ENCODE measurements at places on chromosomes 3 and 15. TPM values are rescaled to one million over a fixed set of nuclear protein-coding genes. Genes with fewer than 3 reads are reported as not detected.

DNA sequence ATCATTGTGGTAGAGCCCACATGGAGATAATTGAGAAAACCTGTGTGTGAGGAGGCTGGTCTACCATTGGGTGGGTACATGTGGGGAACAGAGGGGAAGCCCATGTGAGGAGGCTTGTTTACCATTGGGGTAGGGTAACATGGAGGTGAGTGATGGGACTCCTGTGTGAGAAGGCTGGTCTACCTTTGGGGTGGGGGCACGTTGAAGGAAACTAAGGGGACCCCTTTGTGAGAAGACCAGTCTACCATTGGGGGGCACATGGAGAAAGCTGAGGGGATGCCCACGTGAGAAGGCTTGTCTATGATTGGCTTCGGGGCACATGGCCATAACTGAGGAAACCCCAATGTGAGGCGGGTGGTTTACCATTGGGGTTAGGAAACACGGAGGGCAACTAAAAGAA lies 158.5 kb downstream of the FBLN2 start:
- no peak for DNase-seq

GRCh38 chr3:45318689-45319088 lies 69.7 kb upstream of the LARS2 start:
- no peak for DNase-seq

DNA sequence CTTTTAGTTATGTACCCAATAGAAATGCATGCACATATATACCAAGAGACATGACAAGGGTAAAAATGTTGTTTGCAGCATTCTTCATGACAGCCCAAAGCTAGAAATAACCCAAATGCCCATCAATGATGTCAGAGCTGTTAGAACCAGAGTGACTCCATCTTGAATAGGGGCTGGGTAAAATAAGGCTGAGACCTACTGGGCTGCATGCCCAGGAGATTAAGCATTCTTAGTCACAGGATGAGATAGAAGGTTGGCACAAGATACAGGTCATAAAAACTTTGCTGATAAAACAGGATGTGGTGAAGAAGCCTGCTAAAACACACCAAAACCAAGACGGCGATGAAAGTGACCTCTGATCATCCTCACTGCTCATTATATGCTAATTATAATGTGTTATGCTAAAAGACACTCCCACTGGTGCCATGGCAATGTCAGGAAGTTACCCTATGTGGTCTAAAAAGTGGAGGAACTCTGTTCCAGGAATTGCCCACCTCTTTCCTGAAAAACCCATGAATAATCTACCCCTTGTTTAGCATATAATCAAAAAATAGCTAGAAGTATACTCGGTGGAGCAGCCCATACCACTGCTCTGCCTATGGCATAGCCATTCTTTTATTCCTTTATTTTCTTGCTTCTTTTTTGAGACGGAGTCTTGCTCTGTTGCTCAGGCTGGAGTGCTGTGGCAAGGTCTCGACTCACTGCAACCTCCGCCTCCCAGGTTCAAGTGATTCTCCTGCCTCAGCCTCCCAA lies 32.9 kb downstream of the ZBTB11 start:
- peak; percentile 53 for DNase-seq

Gene AGBL1
- total RNA-seq, result not detected

GRCh38 chr3:98532275-98532637 lies 478 bp downstream of the GPR15 start:
- no peak for DNase-seq

GRCh38 chr3:131608296-131608695 lies 105.5 kb upstream of the MRPL3 start:
- no peak for DNase-seq

Gene HYKK
- total RNA-seq, result 5.6 TPM

GRCh38 chr15:83970295-83970890 lies 265.2 kb upstream of the GOLGA6L4 start:
- DNase-seq, result no peak

- no peak for DNase-seq
These were observed 854.4 kb downstream of the SQOR start for GRCh38 chr15:46489276-46489675.

- no peak for DNase-seq
These were observed 283.8 kb upstream of the RGMA start for GRCh38 chr15:93372865-93373223.

Gene TMEM266
- total RNA-seq, result 0.38 TPM

DNA sequence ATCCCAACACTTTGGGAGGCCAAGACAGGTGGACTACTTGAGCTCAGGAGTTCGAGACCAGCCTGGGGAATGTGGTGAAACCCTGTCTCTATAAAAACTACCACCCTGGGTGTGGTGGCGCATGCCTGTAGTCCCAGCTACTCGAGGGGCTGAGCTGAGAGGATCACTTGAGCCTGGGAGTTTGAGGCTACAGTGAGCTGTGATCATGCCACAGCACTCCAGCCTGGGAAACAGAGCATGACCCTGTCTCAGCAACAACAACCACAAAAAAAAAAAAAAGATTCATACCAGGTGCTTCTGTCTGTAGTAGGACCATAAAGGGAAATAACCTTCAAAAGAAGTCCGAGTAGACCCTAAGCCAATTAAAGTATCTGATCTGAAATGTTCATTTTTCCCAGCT lies 94.5 kb downstream of the SERPINI1 start:
- no peak for DNase-seq

GRCh38 chr3:105606016-105606415 lies 239.3 kb downstream of the ALCAM start:
- no peak for DNase-seq

Gene ATP8B4
- 0.20 TPM for total RNA-seq

- DNase-seq, result no peak
These were observed 96.1 kb downstream of the KBTBD8 start for GRCh38 chr3:67094167-67094566.

GRCh38 chr3:142626971-142627370 lies 30.8 kb downstream of the PLS1 start:
- no peak for DNase-seq

DNA sequence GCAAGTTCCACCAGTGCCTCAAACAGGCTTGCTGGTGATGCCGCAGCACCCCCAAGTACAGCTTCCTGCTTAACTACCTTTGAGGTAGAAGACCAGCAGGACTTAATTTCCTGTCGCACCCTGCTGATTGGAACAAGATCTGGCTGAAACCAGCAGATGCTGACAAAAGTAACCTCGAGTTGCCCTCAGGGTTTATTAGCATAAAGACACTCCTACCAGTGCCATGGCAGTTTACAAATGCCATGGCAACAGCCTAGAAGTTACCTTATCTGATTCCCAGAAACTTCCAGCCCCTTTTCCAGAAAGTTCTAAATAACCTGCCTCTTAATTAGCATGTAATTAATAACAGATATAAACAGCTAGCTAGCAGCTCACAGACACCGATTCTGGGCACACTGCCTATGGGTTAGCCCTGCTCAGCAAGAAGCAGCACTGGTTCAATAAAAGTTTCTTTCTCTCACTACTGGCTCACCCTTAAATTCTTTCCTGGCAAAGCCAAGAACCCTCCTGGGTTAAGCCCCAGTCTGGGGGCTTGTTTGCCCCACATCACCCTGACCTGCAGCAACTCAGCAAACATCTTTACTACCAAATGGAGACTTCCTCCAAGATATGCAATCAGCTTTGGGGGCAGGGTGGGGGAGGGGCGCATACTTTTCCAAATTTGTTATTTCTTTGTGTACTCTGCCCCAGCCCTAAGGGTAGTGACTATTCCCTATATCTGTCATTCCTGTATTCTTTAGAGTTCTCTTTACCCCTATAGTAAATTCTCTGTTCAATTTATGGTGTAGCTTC lies 54.2 kb downstream of the MAP4 start:
- peak; percentile 67 for DNase-seq
